ENCODE measurements at places on chromosomes 4 and X.

- no peak for DNase-seq
Measured at GRCh38 chr4:89009761-89010369, 47.1 kb downstream of the FAM13A start.

- no peak for DNase-seq
Measured at GRCh38 chr4:4901877-4902276, 42.4 kb downstream of the MSX1 start.

DNA sequence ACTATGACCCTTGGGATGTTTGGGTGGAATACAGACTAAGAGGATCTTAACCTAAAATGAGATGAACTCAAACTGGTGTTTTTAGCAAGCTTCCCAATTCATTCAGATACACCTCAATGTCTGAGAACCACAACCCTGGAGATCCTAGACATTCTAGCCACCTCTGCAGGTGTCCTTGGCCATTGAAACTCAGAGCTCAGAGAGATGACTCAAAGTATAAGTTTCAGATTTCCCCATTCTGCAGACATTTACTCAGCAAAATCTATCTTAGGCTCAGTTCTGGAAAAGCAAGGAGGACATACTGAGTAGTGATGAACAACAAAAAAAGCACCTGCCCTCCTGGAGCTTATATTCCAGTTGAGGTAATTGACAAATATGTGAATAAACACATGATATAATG lies 47.8 kb downstream of the COMMD8 start:
- no peak for DNase-seq

GRCh38 chr4:81146466-81146865 lies 68.6 kb downstream of the PRKG2 start:
- no peak for DNase-seq

GRCh38 chr4:112182604-112183003 lies 37.4 kb downstream of the FAM241A start:
- DNase-seq = no peak

- DNase-seq = no peak
Measured at GRCh38 chrX:111411983-111412382, at the start of gene DCX. TSS of gene DCX (minus strand) at chrX:111412192. CDS start at chrX:111410398, 1,794 bp downstream.

GRCh38 chr4:75566911-75567310 lies 11.0 kb downstream of the ODAPH start:
- no peak for DNase-seq

GRCh38 chr4:21113496-21114223 lies 413.4 kb downstream of the PACRGL start:
- DNase-seq = no peak

GRCh38 chrX:40150503-40150902 lies 52.7 kb upstream of the BCOR start:
- no peak for DNase-seq

GRCh38 chr4:15873117-15873516 lies 65.4 kb downstream of the FGFBP1 start:
- DNase-seq = no peak

DNA sequence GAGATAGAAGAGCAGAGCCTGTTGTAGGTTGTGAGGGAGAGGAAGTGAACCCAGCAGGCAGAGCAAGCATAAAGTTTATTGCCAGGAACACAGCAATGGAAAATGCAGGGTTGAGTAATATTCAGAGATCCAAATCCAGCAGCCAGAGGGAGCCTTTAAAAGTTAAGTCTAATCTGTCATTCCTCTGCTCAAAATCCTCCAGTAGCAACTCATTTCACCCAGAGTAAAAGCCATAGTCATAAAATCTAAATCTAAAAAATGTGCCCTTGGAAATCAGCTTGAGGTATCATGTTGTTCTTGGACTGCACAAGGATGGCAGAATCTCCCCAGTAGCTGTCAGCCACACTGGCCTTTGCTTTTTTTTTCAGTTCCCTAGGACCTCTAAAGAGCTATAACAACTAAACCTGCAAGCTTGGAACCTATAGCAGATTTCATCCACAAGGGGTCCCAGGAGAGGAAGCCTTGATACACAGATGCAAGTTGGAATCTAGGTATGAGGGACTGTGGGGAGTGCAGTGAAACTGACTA lies 62.9 kb upstream of the FRAS1 start:
- no peak for DNase-seq

DNA sequence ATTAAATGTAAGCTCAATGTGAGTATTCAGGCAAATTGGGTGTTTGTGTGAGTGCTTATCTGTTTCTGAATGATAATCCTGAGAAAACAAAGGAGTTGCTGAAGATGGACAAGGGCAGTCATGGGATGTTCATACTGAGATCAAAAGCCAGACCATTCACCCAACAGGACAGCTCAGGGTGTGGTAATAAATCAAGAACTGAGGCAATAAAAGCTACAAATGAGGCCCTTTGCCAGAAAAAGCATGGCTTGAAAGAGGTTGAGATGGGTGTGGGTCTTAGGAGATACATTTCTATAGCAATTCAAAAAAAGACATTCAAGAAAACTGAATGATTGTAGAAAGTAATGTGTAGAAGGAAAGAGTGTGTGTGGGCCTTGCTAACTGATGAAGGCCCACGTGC lies 425.8 kb upstream of the BOD1L1 start:
- no peak for DNase-seq

GRCh38 chr4:165517216-165517615 lies 138.4 kb downstream of the CPE start:
- DNase-seq = no peak

GRCh38 chr4:47668810-47669408 lies 169.0 kb downstream of the CORIN start:
- no peak for DNase-seq

Data from anterior cingulate cortex (tissue), 58 donors.